Stimulated activated CD4-positive, alpha-beta T cell treated with anti-CD3 and anti-CD28 coated beads, Interleukin-15, amount 100 ng/mL, for 24 hours (primary cell): ENCODE measurements at places on chromosomes 6 and 20.

DNA sequence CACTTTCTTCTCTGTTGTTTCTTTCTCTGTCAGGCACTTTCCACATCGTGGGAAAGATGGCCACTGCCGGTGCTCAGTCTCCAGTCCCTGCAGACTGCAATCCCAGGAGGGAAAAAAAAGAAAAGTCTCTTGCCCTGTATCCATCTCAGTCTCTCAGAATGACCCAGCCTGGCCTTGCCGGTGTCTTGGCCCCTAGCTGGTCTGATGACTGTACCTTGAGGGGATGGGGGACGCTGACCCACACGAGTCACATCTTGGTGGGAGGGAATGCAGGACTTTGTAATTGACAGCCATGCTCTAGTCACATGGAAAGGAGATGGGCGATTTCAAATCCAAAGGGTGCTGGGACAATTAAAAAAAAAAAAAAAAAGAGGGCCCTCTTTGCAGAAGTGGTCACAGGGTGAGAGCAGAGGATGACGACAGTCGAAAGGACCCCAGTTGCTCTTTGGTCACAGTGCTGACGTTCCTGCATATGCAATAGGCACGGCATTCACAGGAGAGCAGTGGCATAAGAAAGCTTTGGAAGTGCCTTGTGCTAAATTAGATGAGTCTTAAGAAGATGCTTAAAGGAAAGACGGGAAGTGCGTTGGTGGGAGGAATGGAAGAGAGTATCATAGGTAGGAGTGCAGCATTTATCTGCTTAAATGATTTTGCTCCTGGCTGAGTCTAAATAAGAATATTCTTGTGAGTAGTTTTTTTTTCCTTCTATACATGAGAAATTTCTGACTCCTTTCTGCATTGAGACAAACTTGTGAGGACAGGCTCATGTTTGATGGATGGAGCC lies 63.9 kb upstream of the AKAP12 start:
- DNase-seq: no peak

DNA sequence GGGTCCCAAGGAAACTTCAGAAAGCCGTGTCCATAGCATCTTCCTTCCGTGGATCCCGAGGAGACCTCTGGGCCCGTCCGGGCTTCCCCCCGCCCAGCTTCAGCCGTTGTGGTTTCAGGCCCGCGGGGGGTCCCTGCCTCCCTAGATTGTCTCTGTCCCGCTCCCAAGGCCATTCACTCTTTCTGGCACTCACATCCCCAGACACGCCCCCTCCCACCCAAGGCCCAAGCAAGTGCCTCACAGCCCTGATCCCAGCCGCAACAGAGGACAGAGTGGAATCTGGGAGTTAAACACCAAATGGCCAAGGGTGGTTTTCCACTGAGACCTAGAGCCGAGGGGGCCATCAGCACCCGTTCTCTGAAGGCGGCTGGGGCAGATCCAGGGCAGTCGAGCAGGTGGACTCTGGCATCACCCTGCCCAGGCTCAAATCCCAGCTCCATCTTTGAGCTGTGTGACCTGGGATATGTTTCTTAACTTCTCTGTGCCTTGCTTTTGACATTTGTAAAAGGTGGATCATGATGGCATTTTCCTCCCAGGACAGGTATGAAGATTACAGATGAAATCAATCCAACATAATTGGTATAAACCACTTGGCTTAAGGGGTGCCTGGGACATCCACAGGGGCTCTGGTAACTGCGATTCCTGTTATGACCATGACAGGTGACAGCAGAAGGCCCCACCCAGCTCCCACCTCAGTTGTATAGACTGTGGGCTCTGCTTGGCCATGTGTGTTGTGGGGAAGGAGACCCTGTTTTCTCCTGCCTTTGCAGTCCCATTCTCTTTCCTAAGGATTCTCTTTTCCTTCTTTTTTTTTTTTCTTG lies 48.1 kb downstream of the CTCFL start:
- no peak for DNase-seq

GRCh38 chr20:60653111-60653845 lies 598.8 kb upstream of the CDH4 start:
- DNase-seq: no peak

DNA sequence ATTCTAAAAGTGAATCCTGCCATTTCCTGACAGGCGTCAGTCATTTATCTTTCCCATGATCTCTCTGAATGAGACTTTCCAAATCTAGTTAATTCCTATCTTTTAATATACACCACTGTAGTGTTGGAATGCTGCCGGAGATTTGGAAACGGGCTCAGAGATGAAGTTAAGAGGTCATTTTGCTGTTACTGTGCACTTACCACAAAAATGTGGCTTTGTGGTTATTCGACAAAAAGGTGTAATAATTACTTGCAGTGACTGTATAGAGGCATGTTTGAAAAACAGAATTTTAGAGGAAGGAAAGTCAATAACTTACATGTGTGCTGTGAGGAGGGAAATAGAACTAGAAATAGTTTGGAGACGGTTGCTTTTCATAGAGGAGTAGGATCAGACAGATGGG lies 460.2 kb upstream of the BTBD3 start:
- no peak for DNase-seq

DNA sequence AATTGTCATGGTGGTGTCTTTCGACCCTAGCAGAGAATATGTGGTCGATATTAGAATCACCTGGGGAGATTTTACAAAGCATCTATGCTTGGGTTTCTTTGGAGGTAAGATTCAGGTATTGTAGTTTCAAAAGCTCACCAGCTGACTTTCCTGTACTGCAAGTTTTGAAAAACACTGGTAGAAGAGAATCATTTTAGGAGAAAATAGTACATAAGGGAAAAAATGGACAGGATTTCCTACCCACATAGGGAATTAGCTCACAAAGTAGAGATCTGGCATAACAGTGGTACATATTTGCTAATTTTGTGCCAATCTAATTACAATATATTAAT lies 27.4 kb upstream of the ABT1 start:
- DNase-seq: no peak

DNA sequence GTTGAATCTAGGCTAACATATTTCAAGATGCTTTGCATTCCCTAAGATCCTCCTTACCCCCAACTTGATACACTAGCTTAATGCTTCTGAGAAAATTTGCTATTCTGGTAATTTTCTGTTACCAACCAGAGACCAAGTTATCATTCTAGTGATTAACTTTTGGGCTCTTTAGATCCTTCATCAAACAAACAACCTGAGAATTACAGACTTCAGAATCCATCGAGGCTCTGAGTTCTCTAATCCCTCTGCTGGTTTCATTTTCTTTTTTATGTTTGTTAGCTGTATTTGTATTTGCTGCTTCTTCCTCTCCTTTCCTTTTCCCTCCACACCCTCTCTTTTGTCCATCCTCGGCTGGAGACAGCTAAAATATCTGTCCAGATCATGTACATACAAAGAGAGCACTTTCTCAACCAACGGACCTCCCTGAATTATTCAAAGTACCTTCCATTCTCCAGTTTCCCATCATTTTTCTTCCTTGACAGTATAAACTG lies 98.7 kb upstream of the RIPOR2 start:
- no peak for DNase-seq

GRCh38 chr6:155079985-155080452 lies 84.9 kb downstream of the TIAM2 start:
- DNase-seq: peak; percentile 46

DNA sequence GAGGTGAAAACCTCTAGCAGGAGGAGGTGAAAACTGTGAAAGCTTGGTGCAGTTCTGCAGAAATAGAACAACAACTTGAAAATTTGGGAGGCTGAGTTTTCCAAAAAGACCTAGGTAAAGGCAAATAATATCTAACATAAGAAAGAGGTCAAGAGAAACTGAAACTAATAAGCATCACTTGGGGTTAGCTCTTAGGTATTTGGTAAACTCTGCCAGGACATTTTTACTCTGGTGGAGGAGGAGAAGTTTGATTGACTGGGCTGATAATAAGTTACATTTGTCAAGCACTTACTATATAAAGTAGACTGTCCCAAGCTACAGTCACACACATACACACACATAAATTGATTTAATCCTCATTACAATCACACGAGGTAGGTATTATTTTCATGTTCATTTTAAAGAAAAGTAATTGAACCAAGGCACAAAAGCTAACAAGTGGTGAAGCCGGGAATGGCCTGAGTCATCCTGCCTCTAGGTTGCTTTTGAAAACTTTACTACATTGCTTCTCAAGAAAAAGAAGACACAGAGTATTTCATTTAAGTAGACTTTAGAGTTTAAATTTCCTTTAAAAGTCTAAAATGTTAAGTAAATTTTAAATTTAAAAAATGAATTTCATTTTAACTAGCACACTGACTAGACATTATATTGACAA lies 275.5 kb downstream of the PTPRK start:
- DNase-seq: no peak

DNA sequence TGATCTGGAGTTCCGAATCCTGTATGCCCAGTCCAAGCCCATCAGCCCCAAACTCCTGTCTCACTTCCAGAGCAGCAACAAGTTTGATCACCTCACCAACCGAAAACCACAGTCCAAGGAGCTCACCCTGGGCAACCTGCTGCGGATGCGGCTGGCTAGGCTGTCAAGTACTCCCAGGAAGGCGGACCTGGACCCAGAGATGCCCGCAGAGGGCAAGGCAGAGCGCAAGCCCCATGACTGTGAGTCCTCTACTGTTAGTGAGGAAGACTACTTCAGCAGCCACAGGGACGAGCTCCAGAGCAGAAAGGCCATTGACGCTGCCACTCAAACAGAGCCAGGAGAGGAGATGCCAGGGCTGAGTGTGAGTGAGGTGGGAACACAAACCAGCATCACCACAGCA lies 10.5 kb upstream of the DHX35 start:
- DNase-seq: no peak

DNA sequence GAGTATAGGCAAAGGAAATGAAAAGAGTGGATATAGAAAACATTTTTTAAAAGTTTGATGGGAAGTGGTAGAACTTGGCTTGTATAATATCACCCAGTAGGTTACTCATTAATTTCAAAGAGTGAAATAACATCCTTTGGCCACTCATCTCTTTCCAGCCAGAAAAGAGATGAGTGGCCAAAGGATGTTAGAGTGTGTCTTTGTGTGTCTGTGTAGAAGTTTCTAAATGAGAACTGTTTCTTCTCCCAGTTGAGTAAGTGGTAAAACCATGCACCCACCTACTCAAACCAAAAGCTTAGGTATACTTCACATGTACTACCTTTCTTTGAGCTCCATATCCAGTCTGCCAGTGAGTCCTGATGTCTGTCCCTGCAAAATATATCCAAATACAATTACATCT lies 47.7 kb upstream of the TMEM244 start:
- no peak for DNase-seq

DNA sequence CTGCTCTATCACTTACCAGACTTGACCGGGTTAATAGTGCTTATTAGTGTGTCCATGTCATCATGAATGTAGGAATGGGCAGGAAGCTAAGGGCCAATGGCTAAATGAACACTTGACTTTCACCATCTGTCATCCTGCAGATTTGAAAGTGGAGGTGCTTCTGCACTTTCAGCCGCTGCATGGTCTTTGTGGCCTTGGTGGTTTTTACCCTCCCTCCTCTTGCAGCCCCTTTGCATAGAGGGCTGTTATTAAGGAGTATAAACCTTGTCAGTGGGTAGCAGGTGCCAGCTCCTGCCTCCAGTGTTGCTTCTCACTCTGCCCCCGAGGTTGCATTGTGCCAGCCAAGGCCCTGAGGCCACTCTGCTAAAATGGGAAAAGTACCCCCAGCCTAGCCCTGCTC lies 122.2 kb upstream of the TNFAIP3 start:
- DNase-seq: no peak

DNA sequence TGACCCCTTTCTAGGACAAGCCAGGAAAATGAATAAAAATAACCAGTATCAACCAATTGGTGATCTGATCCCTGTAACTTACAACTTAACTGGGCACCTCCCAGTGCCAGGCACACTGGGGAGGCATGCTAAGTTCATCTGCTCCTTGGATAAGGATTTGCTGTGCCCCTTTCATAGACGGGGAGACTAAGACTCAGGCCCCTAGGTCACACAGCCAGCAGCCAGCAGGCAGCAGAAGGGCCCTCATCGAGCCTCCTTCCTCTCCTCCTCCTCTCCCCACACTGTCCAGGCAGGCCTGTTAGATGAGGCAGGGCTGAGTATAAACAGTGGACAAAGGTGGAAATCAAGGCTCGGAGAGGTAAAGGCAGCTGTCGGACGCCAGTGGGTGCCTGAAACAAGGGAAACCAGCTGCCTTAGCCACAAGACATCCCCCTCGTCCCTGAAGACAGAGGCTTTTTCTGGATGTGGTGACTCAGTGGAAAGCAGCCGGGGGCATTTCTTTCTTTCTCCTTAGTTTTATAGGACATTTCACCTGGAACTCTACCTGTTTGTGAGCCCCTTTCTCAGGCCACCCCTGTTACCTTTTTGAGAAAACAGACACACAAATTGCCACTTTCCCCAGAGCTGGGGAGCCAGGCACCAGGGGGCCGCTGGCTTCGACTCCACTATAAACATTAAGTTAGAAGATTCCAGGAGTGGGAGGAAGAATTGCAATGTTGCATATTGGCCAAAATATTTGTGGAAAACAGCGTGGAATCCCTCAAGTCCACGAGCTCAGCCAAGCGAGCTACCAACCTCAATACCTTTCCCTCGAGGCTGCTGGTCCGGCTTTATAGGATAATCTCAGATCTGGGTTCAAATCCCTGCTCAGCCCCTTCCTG lies 166.0 kb downstream of the PREX1 start:
- DNase-seq: no peak

DNA sequence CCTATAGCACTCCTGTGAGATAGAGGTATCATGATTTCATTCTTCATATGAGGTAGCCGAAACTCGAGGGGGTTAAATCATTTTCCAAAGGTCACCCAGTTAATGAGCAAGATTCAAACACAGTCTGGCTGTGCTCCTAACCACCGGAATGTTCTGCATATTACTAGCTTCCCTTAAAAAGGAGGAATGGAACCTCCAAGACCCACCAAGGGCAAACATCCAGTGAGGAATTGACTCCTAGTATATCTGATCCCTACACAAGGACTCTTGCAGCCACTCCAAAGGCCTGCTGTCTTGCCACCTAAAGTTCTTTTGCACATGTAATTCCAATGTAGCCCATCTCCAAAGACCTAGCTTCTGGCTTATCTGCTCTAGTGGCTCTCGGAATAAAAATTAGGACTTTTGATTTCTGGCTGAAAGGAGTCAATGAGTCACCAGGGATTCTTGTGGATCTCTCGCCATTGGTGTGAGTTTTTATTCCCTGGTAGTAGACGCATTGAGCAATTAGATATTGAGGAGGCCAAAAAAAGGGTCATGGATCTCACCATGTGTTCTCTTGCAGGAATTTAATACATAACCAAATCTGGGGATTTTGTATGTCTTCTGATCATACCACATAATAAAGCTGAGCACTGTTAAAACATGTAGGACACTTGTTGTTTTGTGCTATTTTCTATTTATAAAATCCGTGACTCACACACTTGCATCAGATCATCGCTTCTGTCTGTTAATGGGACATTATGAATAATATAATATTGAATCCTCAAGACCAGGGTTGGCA lies 9.1 kb downstream of the BCAS1 start:
- DNase-seq: no peak

DNA sequence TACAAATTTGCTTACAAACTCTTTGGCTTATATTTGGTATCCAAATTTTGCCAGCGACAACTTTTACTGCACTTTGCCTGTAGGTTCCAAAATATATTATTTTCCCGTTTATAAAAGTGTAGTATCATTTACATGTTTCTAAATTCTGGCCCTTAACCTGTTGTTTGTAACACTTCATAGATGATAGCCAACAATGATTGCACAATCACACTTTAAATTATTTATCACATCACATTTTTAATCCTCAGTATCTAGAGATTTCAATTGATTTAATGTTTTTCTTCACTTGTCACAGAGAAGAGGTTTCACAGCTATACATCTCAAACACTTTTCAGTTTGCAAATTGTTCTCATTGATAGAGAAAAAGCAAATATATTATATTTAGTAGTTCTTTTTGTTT lies 1151.2 kb upstream of the EYS start:
- no peak for DNase-seq
